ENCODE measurements at places on chromosomes 12 and 14.

DNA sequence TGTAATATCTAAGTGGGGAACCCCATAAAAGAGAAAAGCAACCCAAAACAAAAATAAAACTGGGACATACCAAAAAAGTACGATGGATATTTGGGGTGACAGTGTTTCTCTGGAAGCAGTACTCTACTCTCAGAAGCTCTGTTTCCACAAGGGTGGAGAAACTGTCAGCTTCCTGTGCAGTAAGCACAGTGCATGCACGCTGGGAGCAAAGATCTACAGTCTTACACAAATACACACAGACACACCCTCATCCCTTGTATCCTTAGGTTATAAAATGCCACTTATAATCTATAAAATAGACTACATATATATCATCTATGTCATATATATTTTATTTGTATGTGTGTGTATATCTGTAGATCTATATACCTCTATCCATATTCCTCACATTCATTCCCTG, 225.8 kb upstream of the SOX5 start:
- DNase-seq, result no peak

DNA sequence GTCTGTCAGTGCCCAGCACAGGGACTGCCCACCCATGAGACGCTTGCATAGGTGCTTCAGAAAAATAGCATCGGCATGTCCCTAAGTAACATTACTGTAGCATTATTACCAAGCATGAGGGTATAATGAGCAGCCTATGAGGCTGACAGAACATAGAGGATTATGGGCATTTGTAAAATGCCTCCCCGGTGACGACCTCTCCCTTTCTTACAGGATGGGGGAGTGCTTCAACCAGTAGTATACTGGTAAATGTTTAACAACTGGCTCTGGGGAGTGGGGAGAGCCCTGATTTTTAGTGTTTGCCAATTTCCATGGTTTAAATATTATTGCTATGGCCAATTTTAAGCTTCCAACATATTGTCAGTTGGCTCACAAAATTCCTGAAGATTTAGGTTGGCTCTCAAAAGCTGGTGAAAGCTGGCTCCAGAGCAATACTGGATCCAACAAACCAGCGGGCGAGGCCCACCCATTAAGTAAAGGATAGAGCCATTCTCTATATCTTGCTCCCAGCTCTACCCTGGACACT, 104.5 kb downstream of the ETNK1 start:
- no peak for DNase-seq

- DNase-seq, result no peak
Measured at GRCh38 chr12:58233886-58234285, 292.5 kb downstream of the ATP23 start.

DNA sequence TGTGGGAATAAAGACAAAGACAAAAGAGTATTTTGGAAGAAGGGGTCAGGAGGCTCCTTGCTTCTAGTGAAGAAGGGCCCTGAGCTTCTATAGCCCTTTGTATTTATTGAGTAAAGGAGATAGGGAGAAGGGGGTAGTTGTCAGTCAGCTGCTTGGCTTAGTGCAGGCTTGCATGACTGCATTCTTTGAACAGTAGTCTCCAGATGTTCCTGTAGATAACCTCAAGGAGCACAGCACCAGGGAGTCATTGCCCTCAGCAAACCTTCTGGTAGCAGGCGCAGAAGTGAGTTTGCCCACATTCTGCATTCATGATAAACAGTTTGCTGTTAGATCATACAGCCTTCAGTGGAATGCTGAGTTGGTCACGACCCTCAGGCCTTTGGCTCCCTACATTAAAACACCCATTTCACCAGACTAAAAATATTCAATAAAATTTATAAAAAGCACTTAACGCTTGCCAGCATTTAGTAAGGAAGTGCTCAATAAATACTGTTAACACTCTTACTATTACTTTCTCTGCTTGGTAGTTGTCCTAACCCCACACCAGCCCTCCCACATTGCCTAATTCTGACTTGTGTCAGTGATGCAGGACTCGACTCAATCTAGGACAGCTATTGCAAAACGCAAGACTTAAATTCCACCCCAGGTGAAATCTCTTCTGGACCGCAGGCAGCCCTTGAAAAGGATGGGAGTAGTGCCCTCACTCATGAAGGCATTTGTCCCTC, 3.0 kb upstream of the DHRS4 start:
- no peak for DNase-seq

DNA sequence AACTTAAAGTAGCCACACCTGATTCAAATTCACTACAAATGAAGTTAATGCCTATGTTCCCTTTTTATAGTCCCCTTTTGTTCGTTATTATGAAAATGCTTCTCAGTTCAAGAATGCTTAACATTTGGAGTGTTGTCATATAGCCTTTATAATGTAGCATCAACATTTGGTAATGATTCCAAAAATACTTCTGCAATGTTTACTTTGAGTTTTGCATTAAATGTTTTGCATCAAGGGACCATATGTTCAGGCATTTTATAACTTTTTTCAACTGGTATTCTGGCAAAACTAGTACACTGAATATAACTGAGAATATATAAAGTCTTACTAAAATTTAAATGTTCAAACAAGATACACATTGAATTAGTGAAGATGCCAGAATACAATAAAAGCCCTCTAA, 209.6 kb upstream of the SLC16A7 start:
- no peak for DNase-seq

DNA sequence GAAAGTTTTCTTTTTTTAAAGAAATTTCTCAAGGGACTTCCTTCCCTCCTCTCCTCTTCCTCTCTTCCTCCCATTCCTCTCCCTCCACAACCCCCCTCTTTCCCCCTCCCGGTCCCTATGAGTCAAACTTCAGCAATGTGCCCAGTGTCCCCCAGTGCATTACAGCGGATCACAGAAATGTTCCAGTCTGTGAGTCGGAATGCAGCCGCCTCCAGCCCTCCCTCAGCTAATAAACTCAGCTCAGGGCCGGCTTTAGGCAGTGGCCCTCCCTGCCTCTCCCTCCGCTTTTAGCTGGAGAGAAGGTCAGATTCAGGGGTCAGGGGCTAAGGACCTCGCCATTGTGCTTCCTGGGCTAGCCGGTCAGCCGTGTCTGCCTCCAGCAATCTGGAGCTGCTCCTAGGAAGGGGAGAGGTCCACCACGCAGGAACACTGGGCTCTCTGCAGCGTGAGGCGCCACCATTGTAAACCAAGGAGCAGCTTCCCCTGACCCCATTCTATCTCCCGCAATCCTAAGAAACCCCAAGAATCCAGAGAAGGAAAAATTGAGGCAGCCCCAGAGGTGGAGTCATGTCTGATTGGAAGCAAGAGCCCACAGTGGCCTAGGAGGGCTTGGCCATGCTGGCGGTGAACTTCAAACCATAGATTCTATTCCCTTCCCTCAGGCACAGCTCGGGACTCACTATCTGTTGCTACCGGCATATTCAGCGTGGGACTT, 1.1 kb upstream of the HDAC7 start:
- DNase-seq, result peak; percentile 99

GRCh38 chr14:74793506-74794155, 30.5 kb downstream of the YLPM1 start:
- peak; percentile 5 for DNase-seq

- peak; percentile 58 for DNase-seq
Measured at GRCh38 chr12:53345486-53346188, 9.5 kb upstream of the SP7 start.

- no peak for DNase-seq
Measured at GRCh38 chr12:91155990-91156389, 26.6 kb downstream of the DCN start.

DNA sequence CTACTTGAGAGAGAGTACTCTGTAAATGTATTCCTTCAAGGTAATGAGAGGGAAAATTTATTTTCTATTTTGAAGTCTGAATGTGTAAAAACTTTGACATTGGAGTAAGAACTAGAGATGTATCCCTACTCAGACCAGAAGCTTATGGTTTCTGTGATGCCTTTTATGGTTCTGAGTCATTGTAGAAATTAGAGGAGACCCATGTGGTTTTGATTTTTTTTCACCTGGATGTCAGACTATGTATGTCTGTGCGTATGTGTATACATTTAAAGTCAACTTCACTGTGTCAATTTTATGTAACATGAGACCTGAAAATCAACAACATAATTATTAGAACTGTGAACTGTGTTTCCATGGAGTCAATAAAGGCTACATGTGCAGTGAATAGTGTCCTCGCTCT, 302.0 kb downstream of the TRHDE start:
- no peak for DNase-seq

GRCh38 chr14:52380294-52380693, 66.2 kb downstream of the PTGER2 start:
- DNase-seq, result peak; percentile 4

DNA sequence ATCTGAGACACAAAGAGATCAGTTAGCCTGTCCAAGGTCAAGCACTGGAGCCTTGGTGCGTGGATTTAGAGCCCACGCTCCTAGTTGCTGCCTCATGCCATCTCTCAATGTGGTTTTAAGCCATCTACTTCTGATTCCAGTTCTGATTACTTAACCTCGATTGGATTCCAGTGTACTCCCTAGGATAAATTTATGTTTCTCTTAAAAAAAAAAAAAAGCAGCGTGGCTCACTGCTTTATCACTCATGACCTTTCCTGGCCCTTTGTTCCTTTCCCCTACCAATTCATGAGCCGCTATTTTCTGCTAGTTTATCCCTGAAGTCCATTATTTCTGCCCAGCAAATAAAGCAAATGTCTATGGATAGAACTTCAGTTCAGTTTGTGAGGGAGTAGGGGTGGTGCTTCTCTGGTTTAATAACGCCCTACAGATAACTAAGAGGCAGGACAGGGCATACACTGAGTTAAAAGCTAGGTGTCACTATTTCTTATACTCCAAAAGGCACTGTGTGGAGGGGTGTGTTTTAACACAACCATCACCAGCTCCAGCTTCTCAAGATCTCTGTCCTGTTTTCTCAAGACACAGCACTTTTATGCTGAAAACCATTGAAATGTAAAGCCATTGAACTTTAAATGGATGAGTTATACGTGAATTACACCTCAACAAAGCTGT, 9.8 kb upstream of the PARP11 start:
- peak; percentile 24 for DNase-seq

GRCh38 chr12:62446754-62447452, 19.7 kb upstream of the MON2 start:
- DNase-seq, result no peak

DNA sequence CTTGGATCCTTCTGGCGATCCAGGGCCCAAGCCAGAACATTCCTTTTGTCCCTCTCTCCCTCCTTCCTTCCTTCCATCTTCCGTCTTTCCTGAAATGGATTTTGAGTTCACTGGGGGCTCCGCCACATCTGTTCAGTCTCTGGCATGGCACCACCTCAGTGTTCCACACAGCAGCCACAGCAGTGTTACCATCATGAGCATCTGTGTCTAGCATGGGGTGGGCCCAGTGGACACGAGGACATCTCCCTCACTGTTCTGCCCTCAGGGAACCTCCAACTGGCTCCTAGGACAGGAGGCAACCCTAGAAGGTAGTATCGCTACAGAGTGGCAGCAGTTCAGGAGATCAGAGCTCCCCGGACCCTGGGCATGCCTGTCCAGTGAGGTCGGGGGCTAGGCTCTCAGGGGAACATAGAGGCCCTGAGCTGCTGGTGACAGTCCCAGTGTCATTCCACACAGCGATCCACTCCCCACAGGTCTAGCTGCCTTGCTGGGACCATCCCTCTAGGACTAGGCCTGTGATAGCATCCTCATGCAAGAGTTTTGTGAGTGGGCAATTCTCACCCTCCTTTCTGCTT, 59.0 kb downstream of the GALNT16 start:
- DNase-seq, result no peak

GRCh38 chr12:111361717-111362576, 6.9 kb downstream of the PHETA1 start:
- DNase-seq, result no peak

- peak; percentile 18 for DNase-seq
Measured at GRCh38 chr14:71324767-71325272, 417.6 kb downstream of the PCNX1 start.

DNA sequence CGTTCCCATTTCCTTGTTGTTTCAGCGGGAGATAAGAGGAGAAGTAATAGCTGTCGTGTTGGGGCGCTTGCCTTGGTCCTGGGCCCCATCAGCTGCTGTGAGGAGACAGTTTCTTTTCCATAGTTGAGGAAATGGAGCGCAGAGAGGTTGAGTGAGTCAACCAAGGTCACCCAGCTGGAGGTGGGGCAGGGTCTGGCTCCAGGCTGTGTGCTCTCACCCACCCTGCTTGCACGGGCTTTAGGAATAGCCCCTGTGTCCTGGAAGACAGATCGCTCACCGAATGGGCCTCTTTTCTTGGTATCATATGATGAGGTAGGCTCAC, 165.7 kb upstream of the RTL1 start:
- no peak for DNase-seq

- no peak for DNase-seq
Measured at GRCh38 chr14:24122898-24123297, 7.6 kb upstream of the FITM1 start.

GRCh38 chr12:62760779-62761178, 174.2 kb downstream of the PPM1H start:
- DNase-seq, result no peak

DNA sequence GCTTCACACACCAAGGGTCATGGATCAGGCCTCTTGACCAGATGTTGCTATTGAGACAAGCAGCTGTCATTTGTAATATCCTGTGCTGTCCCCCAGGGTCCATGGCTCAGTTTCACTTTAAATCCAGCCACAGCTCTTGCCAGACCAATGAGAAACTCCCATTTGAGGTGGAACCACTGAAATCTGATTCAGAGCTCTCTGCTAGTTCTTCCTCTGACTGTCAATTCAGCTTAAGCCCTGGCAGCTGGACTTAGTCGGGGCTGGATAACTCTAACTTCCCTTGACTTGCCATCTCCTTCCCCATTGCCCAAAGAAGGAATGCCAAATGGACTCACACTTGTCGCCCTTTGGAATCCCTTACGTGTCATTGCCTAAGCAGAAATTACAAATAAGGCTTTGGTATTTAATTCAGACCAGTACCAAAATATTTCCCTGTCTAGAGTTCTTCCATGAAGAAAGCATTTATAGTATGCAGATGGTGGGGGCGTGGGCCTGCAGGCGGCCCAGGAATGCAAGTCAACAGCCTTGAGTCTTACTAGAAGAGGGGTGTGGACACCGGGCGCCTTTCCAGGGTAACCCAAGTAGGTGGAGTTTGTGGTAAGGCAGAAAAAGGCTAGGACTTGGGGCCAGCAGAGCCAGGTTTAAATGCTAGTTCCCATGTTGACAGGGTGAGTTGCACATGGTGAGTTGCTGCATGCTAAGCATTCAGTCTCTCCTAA, 96.9 kb upstream of the TMPO start:
- DNase-seq, result peak; percentile 99

DNA sequence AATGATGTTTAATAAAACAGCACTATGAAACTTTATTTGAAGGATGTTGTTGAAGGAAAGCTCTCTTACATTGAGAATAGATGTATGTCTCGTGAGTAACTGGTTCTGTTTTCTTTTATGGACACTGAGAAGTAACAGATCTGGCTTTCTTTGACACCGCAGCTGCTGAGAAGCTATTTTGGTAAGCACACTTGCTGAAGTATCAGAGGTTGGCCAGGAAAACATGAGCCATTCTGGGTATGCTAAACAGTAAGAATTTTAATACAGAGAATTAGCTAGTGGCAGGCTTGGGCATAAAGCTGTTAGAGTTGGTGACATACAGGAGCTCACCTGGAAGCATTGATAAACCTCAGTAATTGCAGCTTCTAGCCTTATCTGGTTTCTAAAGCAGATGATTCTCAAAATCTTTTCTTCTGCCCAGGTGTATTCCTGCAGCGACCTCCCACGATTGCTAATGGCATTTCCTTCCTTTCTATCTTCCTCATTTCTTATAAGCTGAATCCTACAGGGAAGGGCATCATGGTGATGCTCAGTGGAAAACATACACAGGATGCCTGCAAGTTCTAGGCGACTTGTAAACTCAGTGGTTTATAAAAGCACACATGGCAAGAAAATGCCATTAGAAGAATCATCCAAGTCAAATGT, 291.6 kb upstream of the SLC16A7 start:
- no peak for DNase-seq

- peak; percentile 6 for DNase-seq
Measured at GRCh38 chr12:65756956-65757511, 67.2 kb upstream of the HMGA2 start.

GRCh38 chr14:100607611-100607956, 20.4 kb upstream of the BEGAIN start:
- no peak for DNase-seq
